ENCODE measurements at places on chromosomes 11 and 22. TPM values are rescaled to one million over a fixed set of nuclear protein-coding genes. Genes with fewer than 3 reads are reported as not detected.

DNA sequence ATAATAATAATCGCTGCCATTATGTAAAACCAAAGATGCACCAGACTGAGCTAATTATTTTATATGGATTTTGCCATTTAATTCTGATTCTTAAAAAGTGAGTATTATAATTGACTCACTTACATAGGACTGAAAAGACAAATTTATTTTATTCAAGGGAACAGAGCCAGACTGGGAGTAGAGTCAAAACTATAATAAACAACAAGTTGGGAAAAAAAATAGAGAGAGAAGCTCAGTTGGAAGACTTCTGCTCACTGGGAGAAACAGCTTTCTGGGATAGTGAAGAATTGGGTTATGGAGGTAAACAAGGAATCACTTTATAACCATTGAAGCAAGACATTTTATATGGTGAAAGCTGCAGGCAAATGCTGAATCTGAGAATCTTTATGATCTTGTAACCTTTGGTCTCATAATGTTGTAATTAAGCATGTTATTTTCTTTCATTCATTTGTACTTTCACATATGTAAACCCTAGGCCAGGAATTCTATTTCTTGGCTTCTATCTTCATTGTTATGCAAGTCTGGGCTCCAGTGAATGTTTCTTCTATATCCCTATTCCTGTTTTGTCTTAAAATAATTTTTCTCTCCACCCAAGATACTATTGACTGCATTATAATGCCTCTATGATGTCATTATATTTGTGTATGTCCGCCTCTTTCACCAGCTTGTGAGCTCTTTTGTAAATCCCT, 725.3 kb upstream of the CCDC179 start:
- no peak for DNase-seq

The B4GALNT4 gene
- 2.4 TPM for total RNA-seq

DNA sequence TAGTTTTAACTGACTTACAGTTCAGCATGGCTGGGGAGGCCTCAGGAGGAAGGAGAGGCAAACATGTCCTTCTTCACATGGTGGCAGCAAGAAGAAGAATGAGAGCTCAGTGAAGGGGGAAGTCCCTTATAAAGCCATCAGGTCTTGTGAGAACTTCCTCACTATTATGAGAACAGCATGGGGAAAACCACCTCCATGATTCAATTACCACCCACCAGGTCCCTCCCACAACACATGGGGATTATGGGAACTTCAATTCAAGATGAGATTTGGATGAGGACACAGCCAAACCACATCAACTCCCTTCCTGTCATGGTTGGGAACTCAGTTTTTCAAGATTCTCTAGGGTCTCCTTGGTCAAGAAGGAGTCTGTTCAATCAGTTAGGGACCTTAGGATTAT, 432.9 kb upstream of the CNTN5 start:
- no peak for DNase-seq

GRCh38 chr11:12421386-12421785, 44.0 kb downstream of the PARVA start:
- no peak for DNase-seq

GRCh38 chr11:76181371-76181770, 24.9 kb downstream of the WNT11 start:
- no peak for DNase-seq

DNA sequence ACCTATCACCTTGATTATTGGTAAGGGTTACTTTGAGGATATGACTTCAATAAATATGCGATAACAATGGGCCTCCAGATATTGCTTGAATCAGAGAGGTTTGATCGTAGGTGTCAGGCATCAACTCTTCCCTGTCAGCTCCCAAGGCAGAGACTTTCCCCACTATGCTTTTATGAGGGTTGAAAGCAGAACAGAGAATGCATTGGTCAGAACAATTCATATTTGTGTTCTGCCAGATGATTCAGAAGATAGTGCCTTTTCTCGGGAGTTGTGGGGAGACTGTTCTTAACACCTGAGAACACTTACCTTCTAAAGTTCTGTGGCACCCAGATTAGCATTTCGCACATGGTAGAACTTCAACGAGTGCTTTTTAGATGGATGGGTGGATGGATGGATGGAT, 386.3 kb upstream of the CADM1 start:
- no peak for DNase-seq

The GLYATL1 gene
- total RNA-seq: 0.25 TPM

DNA sequence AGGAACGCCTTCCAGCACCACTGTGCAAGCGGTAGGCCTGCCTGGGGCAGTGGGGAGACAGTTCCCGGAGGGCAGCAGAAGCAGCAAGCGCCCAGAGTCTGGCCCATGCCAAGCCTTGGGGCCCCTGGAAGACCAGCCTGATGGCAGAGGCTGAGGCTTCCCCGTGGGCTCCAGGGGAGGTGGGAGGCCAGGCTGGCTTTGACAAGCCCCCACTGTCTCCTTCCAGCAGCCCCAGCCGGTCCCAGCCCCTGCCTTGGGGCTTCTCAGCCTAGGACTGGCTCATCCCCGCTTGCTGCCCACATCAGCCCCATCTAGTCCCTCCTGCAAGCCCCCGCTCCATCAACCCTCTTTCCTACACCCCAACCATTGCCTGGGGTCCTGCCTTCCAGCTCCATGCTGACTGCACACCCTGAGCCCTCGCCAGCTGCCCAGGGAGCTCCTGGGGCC, 46.7 kb downstream of the IGF2 start:
- DNase-seq: no peak

DNA sequence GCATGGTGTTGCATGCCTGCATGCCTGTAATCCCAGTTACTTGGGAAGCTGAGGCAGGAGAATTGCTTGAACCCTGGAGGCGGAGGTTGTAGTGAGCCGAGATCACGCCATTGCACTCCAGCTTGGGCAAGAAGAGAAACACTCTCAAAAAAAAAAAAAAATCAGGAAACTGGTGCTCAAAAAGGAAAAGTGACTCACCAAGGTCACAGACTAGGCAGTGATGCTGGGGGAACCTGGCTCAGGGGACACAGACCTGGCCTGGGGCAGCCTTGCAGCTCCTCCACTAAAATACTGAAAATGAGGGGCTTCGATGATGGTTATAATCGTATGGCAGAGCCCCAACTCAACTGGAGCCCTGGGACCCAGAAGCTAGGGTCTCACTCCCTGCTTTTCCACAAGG, 8.1 kb upstream of the SLC35E4 start:
- DNase-seq: no peak

The FAM180B gene
- not detected for total RNA-seq

The CD3D gene
- 8.0 TPM for total RNA-seq

DNA sequence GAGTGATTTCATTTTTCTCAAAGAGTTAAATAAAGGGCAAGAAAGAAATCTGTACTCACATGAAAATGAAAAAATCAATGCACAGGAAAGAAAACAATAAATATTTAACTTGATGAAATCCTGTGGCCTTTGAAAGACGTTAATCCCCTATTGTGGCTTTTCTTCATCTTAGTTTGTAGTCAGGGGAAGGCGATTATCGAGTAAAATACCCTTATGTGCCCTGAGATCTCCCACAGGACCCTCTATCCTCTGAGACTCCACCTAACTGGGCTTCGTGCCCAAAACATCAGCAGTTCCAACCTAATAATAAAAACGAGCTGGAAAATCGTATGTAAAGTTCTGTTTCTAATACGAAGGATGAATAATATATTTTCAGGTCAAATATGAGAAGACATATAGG, 208.2 kb upstream of the ZC3H12C start:
- no peak for DNase-seq

DNA sequence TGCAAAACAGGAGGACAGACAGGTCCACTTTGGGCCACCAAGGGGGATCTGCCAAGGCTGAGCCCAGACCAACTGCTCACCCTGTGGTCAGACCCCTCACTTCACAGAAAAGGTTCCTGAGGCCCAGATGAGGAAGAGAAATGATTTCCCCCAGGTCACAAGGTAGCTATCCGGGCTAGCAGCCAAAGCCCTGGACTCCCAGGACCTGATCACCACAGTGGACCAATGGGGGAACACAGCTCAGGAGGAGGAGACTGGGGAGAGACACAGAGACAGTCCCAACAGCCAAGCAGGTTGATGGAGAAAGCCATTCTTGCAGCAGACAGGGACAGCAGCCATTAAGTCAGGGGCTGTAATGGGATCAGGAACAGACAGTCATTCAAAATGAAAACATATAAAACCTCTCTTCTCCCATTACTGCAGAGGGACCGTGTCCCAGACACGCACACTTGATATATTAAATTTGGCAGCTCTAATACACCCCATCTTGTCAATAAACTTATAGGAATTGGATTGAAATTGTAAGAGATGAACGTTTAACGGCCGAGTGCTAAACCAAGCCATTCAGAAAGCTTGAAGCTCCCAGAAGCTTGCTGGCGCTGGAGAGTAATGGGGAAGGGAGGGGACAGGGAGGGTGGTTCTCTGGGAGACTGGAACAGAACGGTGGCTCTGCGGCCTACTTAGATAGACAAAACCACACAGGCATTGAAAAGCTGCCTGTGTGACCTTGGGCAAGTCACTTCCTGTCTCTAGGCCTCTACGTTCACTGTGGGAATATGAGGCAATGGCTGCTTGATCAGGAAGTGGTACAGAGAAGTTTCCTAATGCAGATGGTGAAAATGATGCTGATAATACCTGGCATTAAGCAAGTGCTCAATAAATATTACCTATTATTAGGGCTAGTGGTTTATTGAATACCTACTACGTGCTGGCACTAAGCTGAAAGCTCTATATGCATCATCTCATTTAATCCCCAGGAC, 16.0 kb downstream of the ZMAT5 start:
- no peak for DNase-seq

GRCh38 chr11:78181185-78181584, 7.2 kb downstream of the KCTD21 start:
- no peak for DNase-seq

The TXNRD2 gene
- 18.2 TPM for total RNA-seq

The ELFN2 gene
- 0.20 TPM for total RNA-seq

GRCh38 chr11:9619004-9619403, 44.9 kb upstream of the SWAP70 start:
- DNase-seq: no peak

GRCh38 chr11:28770806-28771205, 662.6 kb downstream of the METTL15 start:
- DNase-seq: no peak

DNA sequence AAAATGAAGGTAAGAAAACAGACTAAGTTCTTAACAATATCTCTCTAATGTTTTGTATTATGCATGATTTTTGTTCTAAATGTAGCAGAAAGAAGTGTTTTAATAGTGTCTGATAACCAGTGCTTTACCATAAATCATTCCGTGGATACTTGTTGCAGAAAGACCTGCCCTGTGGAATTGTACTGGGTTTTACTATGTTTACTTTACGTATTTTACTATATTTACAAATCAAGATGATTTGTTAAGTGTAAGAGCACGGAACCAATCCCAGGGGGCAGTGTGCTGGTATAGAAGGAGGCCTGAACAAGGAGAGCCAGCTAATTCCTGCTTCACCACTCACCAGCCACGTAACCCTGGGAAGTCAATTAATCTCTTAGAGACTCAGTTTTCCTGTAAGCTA, 1.4 kb downstream of the HTR3B start:
- DNase-seq: peak; percentile 77

GRCh38 chr11:113818426-113818825, 38.8 kb downstream of the CLDN25 start:
- DNase-seq: no peak

The TMA7B gene
- total RNA-seq: not detected

All from left colon (tissue), 2 donors.